Coronary artery (tissue), 2 donors: ENCODE measurements at places on chromosomes 3 and 15.

- DNase-seq, result no peak
Measured at GRCh38 chr15:60697750-60698149, 218.8 kb upstream of the ICE2 start.

DNA sequence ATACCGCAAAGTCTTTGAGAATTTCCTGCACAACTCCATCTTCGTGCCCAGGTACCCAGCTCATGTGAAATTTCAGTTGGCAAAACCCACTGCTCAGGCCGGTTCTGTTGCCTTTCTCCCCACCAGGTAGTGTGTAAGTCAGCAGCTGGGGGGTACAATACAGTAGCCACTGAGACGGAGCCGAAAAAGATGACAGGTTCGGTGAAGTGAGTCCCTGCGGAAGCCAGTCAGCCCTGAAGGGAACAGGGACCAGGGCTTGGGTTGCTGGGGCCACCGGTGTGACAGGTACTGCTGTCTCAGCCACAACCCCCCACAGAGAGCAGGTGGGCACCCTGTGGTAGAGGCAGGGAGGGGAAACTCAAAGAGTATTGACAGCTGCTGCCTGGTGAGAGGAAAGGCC is 90.8 kb downstream of the PGPEP1L start:
- DNase-seq, result no peak

DNA sequence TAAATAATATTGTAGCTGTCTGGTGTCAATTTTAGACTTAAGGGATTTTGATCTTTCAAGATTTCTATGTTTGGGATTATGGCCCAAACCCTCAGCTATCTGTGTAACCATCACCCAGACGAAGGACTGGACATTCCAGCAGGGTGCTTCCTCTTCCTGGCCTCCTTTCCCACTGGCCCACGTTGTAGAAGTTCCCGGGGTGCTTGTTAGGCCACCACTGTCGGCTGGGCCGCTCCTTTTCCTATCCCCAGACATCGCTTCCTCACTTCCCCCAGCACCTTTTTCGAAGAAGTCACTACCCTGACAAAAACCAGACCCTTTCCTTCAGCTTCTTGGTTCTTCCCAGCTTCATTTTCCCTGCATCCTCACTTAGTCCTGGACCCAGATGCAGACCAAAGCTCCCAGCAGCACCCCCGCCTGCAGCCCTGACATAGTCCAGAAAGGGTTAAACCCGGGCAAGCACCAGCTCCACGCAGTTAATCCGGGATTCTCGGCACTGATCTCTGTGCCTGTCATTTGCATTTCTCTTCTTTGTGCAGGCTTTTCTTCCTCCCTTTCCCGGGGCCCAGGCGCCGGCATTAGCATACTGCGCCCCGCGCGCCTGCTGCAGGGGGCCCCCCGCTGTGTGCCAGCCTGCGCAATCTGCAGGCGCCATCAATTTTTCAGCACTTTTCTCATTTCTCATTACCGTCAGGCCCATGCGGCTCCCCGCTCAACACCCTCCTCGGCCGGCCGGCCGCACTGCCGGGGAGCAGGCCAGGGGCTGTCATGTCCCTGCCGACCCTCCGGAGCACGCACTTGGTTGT is 90.6 kb downstream of the ZNF621 start:
- no peak for DNase-seq

DNA sequence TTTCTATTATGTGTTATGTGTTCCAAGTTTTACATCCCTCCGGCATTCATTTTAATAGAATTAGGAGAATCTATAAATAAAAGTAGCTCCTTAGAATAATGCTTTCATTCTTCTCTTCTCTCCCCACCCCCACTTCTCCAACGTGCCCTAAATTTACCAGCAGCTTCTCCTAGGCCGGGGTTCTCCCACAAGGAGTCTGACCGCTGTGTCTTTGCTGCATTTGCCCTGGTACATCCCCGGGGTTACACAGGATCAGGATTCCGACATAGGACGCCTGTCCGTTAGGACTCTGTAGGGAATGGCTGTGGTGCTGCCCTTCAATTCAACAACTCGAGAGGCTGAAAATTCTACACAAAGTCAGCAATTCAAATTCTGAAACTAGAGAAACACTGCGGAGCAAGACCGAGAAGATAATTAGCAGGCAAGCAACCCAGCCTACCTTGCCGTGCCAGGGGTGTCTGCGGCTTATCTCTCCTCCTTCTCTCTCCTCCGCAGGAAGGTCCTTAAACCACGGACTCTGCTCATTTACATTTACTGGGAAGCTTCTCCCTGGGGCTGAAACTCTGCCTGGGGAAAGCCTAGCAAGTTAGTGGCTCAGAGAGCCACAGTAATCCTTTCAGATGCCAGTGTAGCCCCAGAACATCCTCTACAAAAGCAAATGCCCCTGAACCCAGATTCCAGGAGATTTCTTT is 18.8 kb downstream of the PCSK6 start:
- DNase-seq, result no peak

DNA sequence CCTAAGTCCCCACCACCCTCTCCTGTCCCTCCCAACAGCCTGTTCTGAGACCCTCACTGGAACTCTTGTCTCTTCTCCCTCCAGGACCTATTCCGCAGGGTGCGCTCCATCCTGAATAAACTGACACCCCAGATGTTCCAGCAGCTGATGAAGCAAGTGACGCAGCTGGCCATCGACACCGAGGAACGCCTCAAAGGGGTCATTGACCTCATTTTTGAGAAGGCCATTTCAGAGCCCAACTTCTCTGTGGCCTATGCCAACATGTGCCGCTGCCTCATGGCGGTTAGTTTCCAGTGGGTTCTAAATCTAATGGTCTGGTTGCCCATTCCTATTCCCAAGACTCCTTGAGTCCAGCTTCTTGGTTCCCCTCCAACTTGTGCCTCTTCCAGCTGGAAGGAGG is 9.3 kb downstream of the EIF4G1 start:
- DNase-seq, result no peak

GRCh38 chr15:93126148-93126547 is 37.1 kb upstream of the RGMA start:
- no peak for DNase-seq

GRCh38 chr3:31918179-31919150 is 62.6 kb downstream of the OSBPL10 start:
- no peak for DNase-seq

GRCh38 chr15:57032338-57032737 is 113.9 kb downstream of the TCF12 start:
- DNase-seq, result no peak

GRCh38 chr15:43378601-43379000 is 7.7 kb downstream of the TUBGCP4 start:
- no peak for DNase-seq

- no peak for DNase-seq
Measured at GRCh38 chr3:154584041-154584440, 154.1 kb upstream of the GPR149 start.

- DNase-seq, result no peak
Measured at GRCh38 chr15:69786136-69786701, 311.5 kb downstream of the TLE3 start.

DNA sequence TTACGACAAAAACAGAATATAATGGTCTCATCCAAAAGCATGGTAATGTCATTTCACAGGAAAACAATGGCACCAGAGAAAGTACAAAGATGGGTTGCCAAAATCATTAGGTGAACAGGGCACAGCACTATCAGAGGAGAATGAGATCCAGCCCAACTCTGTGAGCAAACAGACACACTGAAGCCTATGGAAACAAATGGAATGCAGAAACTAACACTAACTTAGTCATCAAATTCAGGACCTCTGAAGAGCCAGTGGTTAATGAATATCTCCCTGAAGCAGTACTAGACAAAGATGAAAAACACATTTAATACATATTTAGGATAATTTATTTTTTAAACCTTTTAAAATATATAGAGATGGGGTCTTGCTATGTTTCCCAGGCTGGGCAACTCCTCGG is 14.6 kb upstream of the RPS17 start:
- DNase-seq, result no peak

GRCh38 chr3:52830535-52831258 is at the start of gene ITIH4:
TSS of gene ITIH4 (minus strand) at chr3:52830672. CDS start at chr3:52830642, 30 bp downstream.
- DNase-seq, result no peak

GRCh38 chr3:133040696-133041523 is 2.7 kb downstream of the TMEM108 start:
- no peak for DNase-seq

GRCh38 chr15:74531144-74531811 is 9.7 kb upstream of the ARID3B start:
- no peak for DNase-seq

GRCh38 chr3:69774029-69774428 is 34.8 kb downstream of the MITF start:
- DNase-seq, result no peak

DNA sequence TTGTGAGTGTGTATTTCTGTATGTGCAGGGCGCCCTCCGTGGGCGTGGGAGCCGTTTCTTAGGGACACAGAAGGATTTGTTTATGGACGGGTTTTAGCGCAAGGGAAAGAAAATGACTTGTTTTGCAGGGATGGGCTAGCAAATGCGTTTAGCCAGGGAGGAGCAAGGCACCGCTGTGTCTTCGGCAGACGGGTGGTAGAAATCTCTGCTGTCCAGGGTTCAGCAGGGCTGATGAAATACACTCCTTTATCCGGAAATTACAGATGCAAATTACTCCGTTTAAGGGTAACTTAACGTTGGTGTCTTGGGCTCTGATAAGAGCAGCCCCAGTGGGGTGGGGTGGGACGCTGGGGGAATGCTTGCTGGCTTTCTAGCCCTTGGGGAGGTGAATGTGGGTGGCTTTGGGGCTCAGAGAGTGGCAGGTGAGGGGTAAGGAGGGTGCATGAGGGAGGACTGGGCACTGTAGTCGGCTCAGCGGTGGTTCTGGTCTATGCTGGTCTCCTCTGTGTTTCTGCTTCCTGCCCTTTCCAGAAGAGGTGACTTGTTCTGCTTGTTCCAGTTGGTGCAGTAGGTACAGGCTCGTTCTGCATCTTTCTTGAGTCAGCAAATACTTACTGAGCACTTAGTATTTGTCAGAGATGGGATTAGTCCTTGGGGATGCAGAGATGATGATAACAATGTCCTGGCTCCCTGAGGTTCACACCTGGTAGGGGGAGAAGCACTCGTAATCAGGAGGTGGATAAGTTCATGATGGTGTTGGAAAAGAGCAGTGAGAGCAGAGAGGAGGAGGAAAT is 954 bp downstream of the SV2B start:
- DNase-seq, result no peak

GRCh38 chr15:89993349-89993748 is 7.8 kb upstream of the ZNF710 start:
- DNase-seq, result no peak

GRCh38 chr15:90650117-90650955 is 66.8 kb upstream of the BLM start:
- no peak for DNase-seq

DNA sequence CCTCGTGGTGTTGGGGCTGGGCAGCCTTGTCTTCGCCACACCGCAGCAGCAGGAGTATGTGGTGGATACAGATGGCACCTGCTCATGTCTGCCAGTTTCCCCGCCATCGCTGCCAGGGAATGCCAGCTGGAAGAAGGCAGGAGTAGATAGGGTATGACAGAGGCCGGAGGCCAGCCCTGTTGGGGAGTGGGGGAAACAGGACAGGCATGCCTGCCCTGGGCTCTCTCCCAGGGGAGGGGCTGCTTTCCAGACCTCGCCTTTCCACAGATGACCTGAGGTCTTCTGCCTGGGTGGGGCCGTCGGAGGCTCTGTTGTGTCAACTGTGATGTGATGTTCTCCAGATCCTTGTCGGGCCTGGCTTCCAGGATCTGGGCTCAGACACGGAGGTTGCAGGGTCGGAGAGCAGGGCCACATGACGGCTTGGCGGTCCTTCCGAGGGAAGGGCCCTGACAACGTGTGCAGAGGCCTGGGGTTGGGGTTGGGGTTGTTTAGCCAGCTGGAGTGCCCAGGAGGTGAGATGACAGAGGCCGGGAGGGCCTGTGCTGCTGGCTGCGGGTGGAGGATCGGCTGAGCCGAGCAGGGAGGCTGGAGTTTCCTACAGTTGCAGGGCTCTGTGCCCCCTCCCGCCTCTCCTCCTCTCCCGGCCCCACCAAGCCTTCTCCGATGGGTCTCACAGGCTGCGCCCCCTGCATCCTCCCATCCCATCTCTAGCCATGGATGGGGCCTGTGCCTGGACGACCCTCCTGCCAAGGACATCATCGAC is 102.0 kb downstream of the TBC1D2B start:
- DNase-seq, result peak; percentile 74

DNA sequence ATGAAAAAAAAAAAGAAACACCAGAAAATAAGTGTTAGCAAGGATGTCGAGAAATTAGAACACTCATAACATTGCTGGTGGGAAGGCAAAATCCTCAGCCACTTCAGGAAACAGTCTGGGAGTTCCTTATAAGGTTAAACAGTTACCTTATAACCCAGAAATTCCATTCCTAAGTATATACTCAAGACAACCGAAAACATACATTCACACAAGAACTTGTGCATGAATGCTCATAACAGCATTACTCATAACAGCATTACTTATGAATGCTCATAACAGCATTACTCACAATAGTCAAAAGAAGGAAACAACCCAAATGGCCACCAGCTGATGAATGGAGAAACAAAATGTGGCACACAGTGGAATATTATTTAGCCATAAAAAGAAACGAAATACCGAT is 34.8 kb upstream of the DCP1A start:
- DNase-seq, result no peak
